ENCODE measurements at places on chromosomes 11 and 22.

DNA sequence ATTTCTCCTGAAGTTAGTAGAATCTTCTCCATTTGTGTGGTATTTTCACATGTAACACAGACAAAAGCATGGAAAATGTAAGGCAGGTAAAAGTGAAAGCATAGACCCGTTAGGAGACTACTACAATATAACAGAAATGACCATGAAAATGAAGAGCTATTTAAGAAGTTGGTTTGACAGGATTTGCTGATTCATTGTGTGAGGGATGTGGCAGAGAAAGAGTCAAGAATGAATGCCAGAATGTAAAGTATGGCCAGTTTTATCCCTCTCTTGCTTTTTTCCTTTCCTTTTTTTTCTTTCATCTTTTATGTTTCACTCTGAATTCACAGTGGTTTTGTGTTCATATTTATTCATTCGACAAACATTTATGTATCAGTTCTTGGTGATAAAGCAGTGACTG lies 115.9 kb downstream of the ARFGAP2 start:
- DNase-seq: no peak

DNA sequence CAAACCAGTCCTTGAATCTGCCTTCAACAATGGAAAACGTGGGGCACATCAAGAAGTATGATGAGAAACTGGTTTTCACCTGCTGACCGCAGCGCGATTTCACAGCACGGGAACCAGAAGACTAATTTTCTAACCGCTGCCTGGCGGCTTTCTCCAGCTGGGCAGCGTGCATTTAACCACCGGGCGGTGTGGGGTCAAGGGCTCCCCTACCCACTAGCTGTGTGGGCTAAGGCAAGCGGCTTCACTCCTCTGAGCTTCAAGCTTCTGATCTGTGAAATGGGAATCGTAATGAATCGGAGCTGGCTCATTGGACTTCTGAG lies 4.2 kb downstream of the SHANK2 start:
- no peak for DNase-seq

GRCh38 chr22:32058656-32059260 lies 15.7 kb downstream of the SLC5A1 start:
- DNase-seq: no peak

DNA sequence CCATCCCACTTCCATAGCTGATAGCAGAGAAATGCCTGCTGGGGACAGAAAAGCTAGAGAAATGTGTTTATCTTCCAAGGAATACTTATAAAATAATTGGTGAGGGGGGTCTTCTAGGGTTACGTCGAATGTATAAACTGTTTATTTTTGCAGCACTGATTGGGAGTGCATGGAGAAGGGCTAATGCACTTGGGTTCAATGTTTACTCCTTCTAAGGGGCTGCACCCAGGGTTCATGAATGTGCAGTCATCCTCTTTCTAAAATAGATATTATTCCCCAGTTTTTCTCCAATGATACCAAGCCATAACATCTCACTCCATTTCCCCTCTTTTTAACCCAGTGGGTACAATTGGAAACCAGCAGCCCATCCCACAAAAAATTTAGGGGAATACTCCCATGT lies 336.9 kb downstream of the ETS1 start:
- DNase-seq: no peak

DNA sequence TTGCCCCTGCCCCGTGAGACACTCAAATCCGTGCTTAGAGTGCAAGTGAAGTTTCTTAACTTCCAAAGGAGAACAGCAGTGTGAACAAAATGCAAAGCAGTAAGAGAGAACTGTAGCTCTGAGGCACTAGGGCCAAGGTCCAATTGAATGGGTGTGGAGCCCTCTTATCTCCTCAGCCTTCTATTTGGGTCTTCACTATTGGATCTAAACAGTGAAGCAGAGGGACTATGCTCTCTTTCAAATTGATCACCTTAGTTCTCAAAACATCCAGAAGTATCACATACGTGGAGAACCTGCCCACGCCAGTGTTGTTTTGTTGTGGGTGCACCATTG lies 49.6 kb downstream of the C22orf31 start:
- DNase-seq: no peak

- no peak for DNase-seq
Observed at GRCh38 chr11:108873310-108873709, 208.4 kb downstream of the DDX10 start.
